ENCODE measurements at places on chromosomes 5 and 9.

- DNase-seq = no peak
These were observed 383.8 kb downstream of the TMEM232 start for GRCh38 chr5:110342683-110343082.

DNA sequence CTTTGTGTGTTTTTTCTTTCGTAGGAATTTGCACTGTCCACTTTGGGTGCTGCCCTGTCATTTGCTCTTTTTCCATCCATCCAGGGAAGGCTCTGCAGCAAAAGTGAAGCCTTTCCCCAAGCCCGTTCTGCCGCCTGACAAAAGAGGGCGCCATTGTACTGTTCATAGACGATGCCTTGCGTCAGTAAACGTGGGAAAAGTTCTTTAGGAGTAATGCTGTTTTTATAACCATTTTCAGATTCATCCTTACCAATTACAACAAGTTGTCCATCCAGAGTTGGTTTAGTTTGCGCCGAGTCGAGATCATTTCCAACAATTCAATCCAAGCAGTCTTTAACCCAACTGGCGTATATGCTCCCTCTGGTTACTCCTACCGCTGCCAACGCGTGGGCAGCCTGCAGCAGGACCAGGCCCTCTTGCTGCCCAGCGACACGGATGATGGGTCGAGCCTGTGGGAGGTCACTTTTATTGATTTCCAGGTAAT lies 34.3 kb upstream of the RPS23 start:
- no peak for DNase-seq

GRCh38 chr9:126663661-126664072 lies 49.9 kb downstream of the LMX1B start:
- DNase-seq = no peak

DNA sequence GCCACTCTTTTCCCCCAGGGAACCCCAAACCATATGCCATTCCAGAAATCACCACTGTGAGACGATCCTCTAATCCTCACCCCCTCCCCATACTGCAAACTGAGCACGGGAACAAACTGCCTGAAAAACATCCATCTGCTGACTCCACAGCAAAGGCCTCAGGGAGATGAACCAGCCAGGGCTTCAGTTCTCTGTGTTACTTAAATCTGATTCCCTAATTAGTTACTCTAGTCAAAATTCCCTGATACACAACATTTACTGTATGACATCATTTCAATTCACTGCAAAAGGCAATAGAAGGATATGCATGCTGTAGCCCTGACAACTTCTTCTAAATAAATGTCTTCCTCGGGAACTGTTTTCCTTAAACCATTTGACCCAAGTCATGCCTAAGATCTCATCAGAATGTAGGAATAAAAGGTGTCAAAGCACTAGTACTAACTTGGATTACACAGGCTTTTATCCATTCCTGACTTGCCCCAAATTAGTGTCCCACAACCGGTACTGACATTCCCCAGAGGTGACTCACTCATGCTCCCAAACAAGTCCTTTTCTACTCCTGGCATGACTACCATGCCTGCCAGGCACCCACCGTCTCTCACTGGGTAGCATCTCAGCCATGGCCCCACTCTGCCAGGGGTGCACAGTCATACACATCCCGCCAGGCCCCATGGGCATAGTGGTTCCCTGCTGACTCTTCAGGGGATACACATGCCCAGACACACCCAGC lies 35.0 kb downstream of the MTX3 start:
- DNase-seq = no peak

DNA sequence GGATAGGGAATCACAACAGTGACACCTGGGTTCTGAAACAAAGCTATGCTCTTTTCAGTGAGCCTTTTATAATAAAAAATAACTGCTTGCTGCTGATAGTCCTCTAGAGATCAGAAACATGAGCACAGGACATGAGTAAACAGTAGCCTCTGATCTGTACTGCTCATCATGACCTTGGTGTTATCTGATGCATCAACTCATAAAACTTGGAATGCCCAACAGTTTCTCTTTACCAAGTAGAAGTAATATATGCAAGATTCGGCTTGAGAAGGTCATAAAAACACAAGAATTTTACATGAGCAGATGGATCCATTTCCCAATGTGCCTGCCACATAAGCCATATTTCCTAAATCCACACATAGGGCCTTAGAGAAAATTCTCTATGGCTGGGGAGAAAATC lies 318.3 kb upstream of the GRAMD2B start:
- DNase-seq = no peak

DNA sequence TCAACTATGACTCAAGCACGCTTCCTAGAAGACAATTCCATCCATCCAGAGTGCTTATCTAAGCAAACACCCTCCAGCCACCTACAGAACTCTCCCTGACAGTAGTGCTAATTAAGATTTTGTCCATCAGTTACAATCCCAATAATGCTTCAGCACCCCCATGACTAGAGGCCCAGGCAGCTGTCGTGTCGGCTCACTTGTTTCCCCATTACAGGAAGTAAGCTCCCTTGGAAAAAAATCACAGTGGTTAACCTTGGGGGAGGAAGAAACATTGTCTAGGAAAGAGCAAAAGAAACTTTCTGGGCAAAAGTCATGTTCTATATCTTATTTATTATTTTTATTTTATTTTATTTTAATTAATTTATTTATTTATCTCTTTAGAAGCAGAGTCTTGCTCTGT lies 108.8 kb upstream of the LPAR1 start:
- no peak for DNase-seq

DNA sequence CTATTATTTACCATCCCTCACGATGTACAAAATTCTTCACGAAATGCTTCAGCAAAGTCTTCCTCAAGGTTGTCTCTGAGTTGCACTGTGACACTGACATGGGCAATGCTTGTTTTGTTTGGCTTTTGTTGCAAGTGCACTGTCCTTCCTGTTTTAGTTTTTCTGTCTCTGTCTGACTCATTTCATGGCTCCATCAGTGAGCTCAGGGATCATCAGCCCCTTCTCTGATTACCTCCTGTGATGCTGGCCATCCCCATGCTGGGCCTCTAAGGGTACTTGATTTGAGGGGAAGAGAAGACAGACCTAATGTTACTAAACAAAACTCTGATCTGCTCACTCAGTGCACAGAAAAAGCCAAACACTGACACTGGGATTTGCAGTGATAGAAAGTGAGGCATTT lies 37.6 kb upstream of the STX17 start:
- DNase-seq = no peak

GRCh38 chr9:4890929-4891328 lies 94.1 kb upstream of the JAK2 start:
- no peak for DNase-seq

- no peak for DNase-seq
These were observed 248.1 kb downstream of the CDK5RAP2 start for GRCh38 chr9:120331913-120332312.

GRCh38 chr5:34034534-34035327 lies 8.3 kb downstream of the C1QTNF3 start:
- no peak for DNase-seq

GRCh38 chr9:79287708-79288290 lies 284.0 kb upstream of the TLE4 start:
- no peak for DNase-seq

DNA sequence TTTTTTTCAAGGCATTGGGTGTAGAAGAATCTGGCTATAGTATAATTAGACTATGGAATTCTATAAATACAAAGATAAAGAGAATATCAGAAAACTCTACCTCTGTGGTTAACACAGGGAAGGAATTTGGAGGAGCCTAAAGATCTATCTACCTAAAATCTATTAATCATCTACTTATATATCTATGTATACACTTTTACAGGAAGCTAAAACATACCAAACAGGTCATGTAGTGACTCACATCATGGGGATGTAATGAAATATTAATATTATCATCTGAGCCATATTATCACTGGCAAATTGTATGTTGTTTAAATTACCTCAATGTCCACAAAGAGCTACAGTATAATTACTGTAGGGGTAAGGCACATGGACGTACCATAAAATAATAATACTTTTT lies 1748.2 kb downstream of the EFNA5 start:
- no peak for DNase-seq

DNA sequence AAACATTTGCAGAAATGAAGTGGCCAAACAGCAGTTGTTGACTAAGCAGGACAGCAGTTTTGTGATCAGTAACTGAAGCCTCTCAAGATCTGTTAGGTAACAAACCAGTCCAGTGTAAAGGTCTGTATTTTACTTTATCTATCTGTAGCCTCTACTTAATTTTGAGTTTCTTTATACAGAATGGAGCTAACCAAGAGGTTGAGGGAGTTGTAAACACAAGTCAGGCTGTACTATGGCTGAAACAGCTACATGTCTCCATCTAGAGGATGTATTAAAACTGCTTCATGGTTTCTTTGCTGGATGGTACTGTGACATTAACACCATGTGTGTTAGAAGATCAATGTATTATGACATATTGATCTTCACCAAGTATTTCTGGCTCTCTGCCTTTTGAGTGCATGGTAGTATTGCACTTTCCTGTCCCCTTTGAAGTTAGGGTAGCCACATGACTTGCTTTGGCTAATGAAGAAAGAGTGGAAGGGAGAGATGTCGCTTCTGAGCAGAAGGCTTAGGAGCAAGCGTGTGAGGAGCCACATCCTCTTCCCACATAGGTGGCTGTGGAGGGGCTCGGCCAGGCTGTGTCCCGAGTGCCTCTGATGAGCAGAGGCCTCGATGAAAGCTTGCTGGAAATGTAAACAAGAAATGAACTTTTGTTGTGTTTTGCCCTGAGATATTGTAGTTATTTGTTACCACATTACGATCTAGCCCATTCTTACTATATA lies 105.6 kb upstream of the PCA3 start:
- DNase-seq = no peak

DNA sequence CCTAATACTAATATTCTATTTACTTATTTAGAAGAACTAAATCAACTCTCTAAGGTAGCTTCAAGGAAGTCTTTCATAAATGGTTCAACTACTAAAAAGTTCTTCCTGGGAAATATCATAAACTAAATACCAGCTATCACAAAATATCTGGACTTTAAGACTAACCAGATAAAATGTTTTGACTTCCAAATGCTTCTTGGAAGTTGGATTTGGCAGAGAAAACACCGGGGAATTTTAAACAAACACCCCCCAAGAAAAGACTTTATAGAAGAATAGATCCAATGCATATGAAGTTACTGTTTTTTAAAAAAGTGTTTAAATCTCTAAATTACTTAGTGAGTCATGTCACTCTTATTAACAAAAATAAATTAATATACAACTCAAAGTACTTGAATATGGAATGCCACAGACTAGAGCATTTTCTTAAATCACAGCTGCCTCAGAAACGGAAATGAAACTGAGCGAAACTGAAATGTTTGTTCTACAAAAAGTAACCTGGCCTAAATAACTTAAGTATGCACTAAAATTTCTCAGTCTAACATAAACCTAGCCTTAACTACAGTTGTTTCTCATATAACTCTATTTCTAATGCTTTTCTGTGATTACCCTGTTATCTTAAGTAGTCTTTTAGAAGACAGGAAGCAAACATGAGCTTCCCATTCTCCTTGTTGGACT lies 6.8 kb downstream of the ABCA1 start:
- DNase-seq = no peak

DNA sequence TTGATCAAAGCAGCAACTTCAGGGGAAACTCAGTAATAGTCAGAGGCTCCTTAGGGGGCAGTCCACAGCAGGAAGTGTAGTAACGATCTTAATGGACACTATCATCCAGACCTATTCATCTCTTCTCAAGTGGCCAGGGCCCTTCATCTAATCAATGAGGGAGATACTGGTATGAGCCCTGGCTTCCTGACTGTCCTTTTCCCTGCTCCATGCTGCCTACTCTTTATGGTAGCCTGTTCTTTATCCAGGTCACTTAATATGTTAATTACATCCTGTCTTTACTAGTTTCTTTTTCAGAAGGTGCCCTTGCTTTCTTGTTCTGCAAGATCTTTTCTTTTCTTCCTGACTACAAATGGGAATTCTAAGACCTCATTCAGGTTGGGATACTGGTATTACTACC lies 197.1 kb downstream of the CAVIN4 start:
- DNase-seq = no peak

DNA sequence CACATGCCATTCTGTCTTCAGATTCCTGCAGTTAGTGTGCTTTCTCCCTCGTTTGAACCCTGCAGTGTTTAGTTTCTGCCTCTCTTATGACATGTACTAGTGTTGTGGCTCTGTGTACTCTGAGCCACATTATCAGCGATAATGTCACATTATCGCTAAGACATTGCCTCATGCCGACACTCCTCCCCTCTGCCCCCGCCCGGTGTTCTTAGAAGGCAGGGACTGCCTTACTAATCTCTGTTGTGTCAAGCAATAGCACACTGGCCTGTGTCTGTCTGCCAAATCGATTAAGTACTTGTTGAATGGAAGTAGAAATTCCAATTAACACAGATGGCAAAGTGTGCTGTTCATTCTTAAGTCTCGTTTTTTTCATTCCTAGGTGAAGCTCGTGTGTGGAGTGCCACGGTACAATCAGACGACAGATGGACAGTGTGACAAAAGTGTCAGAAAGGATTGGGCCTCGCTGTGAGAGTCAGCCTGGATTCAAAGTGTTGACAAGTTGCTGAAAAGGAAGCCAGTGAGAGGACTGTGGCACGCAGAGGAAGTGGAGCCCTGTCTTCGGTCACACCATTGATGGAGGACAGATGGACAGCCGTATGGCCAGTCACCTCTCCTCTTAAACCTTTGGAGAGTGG lies 10.5 kb downstream of the PIK3R1 start:
- no peak for DNase-seq

- no peak for DNase-seq
These were observed 99.8 kb downstream of the NNT start for GRCh38 chr5:43702815-43703214.

- DNase-seq = no peak
These were observed 1538.5 kb upstream of the CDH6 start for GRCh38 chr5:29654954-29655353.

DNA sequence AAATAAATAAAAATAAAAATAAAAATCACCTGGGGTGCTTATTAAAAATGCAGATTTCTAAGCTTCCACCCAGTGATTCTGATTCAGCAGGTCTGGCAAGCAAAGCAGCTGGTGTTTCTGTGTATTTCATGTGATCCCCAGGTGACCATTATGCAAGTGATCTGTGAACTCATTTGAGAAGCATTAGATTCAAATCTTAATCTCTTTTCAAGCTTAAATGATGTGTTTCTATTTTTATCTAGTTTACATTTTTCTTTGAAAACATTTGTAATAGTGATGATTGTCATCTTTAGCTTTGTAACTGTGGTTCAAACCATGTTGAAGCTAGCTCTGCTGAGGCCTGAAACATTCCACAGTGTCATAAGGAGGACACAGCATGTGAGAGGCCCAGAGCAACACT lies 804.8 kb upstream of the ZNF608 start:
- no peak for DNase-seq

DNA sequence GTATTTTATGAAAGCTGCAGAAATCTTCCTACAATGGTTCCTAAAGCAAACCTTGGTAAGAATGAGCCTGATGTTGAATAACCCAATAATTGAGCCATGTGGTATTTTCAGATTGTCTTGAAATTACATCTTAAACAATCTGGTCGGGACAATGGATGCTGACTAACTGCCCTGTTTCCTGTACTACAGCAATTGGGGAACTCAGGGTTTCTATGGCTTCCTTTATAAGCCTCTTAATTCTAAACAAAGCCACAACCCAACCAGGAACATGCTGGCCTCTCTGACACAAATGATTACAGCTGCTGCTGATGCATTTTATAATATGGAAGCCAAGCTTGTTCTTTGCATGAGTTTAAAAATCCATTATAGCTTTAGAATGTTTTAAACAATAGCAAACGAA lies 30.2 kb downstream of the PTPN3 start:
- DNase-seq = no peak

- no peak for DNase-seq
These were observed 203.0 kb upstream of the VLDLR start for GRCh38 chr9:2418619-2419018.
